ENCODE measurements at places on chromosomes 16 and 17.

DNA sequence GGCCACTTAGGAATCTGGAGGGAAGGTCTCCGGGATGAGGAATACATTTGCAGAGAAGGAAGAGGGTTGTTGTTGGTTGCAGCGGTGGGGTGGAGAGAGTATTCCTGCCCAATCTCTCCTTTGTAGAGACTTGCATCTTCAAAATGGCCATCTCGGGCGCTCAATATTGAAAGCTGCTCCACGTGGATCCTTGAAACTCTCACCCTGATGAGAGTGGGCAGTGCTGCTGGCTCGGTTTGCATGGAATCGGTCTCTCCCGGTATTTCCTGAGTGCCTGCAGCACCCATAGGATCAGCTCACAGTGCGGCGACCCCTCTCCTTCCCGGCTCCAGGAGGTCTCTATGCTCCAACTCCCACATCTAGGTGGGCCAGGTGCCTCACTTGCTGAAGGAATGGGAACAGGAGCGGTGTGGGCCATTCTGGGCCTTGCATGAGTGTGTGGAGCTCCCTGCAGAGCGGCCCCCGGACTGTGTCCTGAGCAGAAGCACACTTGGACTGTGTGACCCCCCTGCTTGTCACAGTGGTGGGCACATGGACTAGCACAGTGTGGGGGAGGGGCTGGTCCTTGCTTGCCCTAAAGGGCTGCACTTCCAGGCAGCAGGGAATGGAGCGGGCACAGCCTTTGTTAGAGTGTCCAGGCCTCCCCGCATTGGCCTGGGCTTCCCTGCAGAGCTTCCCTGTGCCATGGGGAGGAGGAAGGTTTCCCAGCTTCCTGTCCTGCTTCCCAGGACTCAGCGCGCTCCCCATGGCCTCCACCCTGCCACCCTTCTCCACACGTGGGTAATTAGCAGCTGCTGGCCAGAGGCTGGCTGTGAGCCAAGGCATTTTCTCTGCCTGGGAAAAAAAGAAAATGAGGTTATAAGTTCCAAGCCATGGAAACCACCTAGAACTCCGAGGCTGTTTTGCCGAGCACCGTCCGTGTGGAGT lies 139.3 kb downstream of the IRF8 start:
- no peak for DNase-seq

DNA sequence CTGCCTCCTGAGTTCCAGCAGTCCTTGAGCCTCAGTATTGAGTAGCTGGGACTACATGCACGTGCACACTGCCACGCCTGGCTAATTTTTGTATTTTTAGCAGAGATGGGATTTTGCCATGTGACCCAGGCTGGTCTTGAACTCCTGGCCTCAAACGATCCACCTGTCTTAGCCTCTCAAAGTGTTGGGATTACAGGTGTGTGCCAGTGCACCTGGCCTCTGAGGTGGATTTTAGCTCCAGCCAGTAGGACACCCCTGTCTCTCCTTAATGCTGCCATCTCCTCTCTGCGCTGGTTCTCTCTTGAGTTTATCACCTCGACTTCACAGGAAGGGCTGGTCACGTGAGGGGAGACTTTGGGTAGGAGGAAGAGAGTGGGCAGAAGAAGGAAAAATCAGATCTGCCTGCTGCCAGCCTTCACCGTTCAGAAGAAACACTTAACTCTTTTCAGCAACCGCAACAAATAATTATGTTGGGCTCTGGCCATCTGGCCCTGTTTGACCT lies 55.1 kb downstream of the NDE1 start:
- DNase-seq: no peak

- DNase-seq: no peak
Observed at GRCh38 chr17:74361230-74362068, at the start of gene BTBD17. TSS of gene BTBD17 (minus strand) at chr17:74361868. CDS start at chr17:74361819, 49 bp downstream.

- no peak for DNase-seq
Observed at GRCh38 chr16:11473728-11474127, 113.0 kb downstream of the LITAF start.

GRCh38 chr17:75980188-75981018 lies 1.4 kb downstream of the TEN1 start:
- DNase-seq: no peak

GRCh38 chr16:62088731-62089410 lies 52.6 kb upstream of the CDH8 start:
- no peak for DNase-seq

- no peak for DNase-seq
Observed at GRCh38 chr16:17289674-17290635, 180.8 kb downstream of the XYLT1 start.

Measured in HL-60 (cell line).